ENCODE measurements at places on chromosomes 13 and 19.
A peak's percentile ranks its signal among the peaks of the same experiment; 100 is the strongest.

DNA sequence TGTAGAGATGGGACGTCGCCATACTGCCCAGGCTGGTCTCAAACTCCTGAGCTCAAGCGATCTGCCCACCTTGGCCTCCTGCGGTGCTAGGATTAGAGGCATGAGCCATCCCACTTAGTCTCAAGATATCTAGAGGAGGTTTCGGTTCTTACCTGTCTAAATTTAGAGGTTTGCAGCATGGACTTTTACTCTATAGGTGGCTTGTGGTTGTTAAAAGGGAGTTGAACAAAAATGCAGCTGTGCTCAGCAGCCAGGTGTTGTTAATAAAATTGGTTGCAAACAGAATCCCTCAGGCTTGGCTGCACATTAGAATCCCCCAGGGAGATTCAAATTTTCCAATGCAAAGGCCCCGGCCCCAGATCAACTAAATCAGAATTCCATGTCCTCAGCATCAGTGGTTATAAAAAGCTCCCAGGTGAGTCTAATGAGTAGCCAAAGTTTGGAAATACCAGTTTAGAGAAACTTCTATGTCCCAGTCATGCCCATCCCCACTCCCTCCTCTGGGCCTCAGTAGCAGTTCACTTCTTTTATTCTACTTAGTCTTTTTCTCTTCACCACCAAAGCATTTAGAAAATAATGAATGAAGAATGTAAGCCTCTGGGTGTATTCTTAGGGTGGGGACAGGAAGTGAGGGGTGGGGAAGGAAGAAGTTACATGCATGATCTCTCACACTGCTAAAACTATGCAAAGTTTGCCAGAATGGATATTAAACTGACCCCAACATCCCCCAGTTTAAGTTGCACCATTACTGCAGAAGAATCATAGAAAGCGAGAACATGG lies 471.0 kb downstream of the COG6 start:
- DNase-seq, result no peak

GRCh38 chr13:27139565-27139964 lies 32.0 kb downstream of the USP12 start:
- no peak for DNase-seq

DNA sequence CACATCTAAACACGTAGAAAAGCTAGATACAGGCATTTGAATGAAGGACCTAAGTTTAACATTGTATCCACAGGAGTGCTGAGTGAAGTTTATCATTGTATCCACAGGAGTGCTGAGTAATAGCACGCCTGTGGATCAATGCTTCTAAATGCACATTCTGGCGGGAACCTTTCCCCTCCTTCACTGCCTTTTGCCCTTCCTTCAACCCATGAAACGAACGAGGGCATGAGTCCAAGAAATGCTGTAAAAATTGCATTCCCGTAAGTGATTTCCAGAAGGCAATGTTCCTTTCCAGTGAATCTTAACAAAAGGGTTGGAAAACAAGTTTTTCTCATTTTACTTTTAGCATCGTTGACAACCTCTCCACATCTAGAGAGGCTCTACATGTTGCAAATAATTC lies 88.1 kb downstream of the ZDHHC20 start:
- no peak for DNase-seq

DNA sequence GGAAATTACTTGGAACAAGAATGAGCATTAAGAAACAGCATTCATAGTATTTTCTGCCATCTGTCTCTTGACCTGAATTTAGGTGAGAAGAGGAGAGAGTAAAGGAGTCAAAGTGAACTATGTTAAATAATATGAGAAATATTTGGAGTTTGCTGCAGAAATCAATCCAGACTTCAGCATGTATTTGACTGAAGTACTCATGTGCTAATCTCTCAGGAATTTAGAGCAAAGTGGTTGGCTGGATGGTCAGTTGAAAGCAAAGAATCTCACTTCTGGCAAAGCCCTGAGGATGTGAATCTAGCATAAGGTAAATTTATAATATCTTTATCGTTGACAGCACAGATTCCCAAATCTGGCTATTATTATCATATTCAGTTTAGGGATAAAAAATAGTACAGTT lies 394.3 kb downstream of the PCDH17 start:
- no peak for DNase-seq

DNA sequence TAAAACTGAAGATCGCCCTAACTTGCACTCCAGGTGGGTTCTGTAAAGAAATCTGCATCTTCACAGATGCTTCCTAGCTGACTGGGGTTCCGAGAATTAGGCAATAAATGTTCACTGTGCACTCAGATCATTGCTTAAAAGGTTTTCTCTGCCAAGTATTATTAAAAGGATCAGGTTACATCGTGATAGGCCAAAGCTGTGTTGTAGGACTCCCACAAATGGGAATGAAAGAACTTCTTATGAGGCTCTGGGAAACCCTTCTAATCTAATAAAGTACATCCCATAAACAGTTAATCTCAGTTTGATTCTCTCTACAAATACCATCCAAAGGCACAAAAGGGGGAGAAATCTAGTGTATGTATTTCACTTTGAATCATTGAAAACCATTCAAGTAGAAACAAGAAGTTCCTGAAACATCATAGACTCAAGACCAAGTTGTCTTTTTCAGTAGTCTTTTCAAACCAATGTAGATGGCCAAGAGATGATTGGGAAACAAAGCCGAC lies 7.1 kb upstream of the POU4F1 start:
- no peak for DNase-seq

GRCh38 chr19:39924389-39924788 lies 10.0 kb downstream of the FCGBP start:
- DNase-seq, result peak; percentile 29
